AG04449 (cell line): ENCODE measurements at places on chromosomes 2 and 18.
A peak's percentile ranks its signal among the peaks of the same experiment; 100 is the strongest.

DNA sequence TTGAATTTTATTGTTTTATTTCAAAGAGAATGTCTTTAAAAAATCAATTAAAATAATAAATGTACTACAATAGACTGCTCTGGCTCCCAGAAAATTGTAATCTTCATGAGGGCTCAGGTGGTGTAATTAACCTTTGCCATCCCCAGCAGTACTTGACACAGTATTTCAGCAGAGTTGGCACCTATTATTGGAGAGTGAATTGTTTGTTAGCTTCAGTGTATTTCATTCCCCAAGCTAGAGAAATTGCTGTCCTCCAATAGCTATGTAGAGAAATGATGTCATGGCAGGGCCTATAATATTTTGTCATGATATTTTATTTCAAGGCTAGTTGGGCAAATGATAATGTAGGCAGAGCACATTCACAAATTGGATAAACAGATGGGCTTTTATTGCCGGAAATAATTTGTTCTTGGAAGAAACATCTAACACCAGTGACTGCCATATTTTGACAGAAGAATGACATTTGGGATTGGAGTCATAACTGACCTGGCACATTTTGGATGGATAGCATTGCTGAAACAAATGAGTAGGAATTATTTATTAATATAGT, 712.0 kb upstream of the NXPH2 start:
- DNase-seq = no peak

DNA sequence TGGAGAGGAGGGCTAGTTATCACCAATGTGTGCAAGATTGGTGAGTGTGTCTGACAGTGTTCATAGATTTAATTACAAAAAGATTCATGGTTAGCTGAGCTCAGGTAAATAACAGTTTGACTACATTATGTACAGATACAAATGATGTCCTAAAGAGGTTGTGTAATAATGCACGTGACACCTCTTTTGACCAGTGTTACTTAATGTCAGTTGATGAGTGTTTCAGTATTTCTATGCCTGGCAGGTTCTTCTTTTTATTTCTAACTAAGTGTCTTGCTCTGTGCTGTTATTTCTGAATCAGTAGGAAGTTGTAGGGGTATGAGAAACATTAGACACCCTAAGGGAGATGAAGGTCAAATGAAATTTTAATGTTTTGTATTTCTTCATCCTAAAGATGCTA, 7.9 kb upstream of the INHBB start:
- no peak for DNase-seq

- no peak for DNase-seq
Observed at GRCh38 chr2:2640818-2641217, 309.7 kb upstream of the MYT1L start.

DNA sequence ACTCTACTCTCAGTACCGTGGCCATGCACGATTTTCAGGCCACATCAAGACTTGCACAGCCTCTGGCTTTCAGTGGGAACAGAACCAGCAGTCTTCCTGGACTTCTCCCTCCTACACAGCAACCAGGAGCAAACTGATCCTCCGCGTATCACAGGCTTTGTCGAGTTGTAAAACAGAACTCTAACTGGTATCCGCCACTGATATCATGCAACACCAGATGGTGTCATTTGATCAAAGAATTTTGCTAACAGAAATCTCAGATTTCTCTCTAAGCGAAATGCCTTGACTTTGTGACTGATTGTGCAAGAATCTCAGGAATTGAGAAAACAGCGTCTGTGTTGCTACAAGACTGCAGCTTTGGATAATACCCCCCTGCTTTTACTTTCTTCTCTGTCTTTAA, 85.7 kb downstream of the COPS8 start:
- peak; percentile 81 for DNase-seq

- DNase-seq = no peak
Observed at GRCh38 chr18:49169037-49169521, 218.3 kb upstream of the SMAD7 start.

GRCh38 chr2:205511641-205512040, 170.7 kb upstream of the NRP2 start:
- DNase-seq = no peak

DNA sequence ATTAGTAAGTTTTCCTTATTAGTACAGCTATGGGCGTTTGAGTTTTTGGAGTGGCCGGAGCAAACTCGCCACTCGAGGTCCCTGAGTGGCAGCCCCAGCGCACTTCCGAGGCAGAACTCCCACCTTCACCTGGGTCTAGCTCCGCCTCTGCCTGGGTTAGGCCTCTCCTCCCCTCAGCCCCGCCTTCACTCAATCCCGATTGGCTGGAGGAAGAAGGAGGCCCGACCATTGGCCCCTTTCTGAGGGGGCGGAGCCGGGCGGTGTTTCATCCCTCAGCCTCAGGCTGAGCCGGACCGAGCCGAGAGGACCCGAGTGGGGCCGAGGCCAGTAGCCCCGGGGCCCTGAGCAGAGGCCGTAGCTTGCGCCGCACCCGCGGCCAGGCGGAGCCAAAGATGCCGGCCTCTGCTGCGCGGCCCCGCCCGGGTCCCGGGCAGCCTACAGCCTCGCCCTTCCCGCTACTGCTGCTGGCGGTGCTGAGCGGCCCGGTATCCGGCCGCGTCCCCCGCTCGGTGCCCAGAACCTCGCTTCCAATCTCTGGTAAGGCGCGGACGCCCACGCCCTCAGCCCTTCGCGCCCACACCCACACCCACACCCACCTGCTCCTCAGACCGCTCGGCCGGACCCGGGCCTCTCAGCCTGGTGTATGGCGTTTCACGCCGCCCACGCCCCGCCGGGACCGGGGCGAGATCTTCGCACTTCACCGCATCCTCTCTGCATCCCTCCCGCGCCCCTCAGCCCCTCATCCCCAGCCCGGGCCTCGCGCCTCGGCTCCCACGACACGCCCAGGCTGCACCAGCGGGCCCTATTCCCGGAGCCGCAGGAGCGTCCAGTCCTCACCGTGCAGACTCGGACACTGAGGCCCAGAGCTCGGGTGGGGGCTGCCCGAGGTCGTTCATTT, at the start of gene SEMA4F:
TSS of gene SEMA4F (plus strand) at position 263 of the 898 bp plus-strand sequence. CDS start at position 393, 130 bp downstream.
- peak; percentile 42 for DNase-seq
